Large intestine (tissue), 12 donors: ENCODE measurements at places on chromosomes 3 and 15. TPM values are rescaled to one million over a fixed set of nuclear protein-coding genes. Genes with fewer than 3 reads are reported as not detected.

GRCh38 chr15:59453474-59454215 is 15.7 kb downstream of the FAM81A start:
- peak; percentile 47 for DNase-seq
- no peaks in the 10 kb centered on the region for H3K27me3 ChIP-seq
- H3K36me3 ChIP-seq = no peaks in the 10 kb centered on the region
- peaks cover 27% of the 10 kb centered on the region for H3K4me1 ChIP-seq
- H3K4me3 ChIP-seq = no peak overlapping the region

DNA sequence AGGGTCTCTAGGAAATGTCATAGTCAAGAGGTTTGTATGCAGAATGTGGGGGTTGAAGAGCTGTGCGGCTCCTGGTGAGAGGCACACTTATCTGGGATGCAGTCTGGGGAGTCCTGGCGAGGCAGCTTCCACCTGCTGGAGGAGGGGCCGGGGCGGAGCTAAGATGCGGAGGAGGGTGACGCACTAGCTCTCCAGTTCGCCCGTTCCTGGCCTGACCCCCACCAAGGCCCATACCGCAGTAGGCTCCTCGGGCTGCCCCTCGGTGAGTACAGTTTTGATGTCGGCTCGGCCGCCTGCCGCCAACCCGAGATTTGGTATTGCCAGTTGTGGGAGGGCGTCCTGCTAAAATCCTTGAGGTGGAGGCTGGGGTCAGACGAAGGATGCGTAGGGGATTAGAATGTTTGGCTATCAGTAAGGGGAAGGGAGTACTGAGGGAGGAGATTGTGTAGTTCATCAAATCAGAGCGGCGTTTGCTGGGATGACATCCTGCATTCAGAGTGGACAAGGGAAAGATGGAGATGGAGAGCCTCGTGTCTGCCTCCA is at the start of gene SCG5:
Gene SCG5 (plus strand): TSS at position 194 of the 543 bp plus-strand sequence. CDS start 1,883 bp downstream, outside the sequence.
- H3K4me3 ChIP-seq = peak within 1 kb of the TSS; percentile 43
- H3K4me1 ChIP-seq = no peaks in the 10 kb centered on the region

DNA sequence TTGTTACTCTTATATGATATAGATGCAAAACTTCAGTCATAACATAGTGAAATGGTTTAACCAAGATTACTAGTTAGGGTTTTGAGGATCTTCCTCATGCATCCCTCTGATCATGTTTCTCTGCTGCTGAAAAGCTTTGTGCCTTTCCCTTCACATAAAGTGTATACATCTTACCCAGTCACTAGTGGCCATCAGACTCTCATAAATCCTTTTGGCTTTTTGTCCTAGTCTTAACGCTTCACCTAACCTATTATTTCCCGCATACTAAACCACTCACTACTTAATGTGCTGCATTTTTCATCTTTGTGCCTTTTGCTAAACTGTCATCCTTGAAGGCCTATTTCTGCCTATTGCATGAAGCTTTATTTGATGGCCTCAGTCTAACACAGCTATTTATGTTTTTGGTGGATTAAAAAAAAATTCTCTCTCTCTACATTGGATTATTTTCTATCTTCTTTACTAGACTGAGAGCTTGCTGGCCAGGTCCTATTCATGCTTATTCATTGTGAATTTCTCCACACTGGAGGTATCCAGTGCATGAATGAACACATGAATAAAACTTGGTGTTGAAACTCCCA is 717.6 kb upstream of the GOLIM4 start:
- H3K4me1 ChIP-seq = no peaks in the 10 kb centered on the region
- DNase-seq = no peak
- H3K27ac ChIP-seq = no peak overlapping the region
- H3K4me3 ChIP-seq = no peak overlapping the region

DNA sequence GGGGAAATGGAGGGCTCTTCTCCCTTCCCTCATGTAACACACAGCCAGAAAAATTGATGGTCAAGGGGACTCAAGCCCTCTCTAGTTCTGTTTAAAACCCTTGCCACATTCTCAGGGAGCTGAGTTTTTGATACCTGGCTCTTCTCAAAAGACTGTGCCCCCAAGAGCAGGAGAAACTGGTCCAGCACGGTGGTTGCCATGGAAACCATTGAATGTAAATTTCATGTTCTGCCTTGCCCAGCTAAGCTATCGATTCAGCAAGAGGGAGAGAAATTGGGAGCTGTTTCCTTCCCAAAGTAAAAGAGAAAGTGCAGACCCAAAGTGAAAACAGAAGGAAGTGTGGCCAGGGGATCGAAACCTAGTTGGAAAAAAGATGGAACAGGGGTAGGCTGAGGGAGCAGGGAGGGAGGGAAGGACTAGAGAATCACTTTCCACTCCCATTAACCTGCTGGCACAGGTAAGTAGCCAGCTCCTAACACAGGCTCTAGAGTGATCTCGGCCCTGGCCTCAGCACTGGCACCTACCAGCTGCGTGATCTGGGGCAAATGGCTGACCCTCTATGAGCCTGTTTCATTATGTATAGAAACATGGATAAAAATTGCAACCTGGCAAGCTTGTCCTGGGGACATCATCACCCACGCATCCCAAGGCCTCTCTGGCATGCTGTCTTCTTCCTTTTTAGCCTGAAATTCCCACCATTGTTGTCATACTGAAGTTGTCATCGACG is 140.9 kb downstream of the TPRA1 start:
- H3K36me3 ChIP-seq = no peaks in the 10 kb centered on the region
- H3K4me1 ChIP-seq = no peaks in the 10 kb centered on the region
- H3K27ac ChIP-seq = no peak overlapping the region
- DNase-seq = no peak
- peaks cover 29% of the 10 kb centered on the region for H3K27me3 ChIP-seq
- no peak overlapping the region for H3K4me3 ChIP-seq

GRCh38 chr3:194194051-194194756 is 58.3 kb downstream of the HES1 start:
- H3K4me1 ChIP-seq = no peaks in the 10 kb centered on the region
- H3K27me3 ChIP-seq = no peaks in the 10 kb centered on the region
- no peak for DNase-seq
- no peak overlapping the region for H3K4me3 ChIP-seq
- H3K27ac ChIP-seq = no peak overlapping the region

- H3K36me3 ChIP-seq = no peaks in the 10 kb centered on the region
- H3K4me3 ChIP-seq = no peak overlapping the region
- H3K27ac ChIP-seq = peak overlapping the region; percentile 9
- H3K27me3 ChIP-seq = no peaks in the 10 kb centered on the region
- peaks cover 26% of the 10 kb centered on the region for H3K4me1 ChIP-seq
Measured at GRCh38 chr3:12462159-12462947, 21.9 kb upstream of the TSEN2 start.

DNA sequence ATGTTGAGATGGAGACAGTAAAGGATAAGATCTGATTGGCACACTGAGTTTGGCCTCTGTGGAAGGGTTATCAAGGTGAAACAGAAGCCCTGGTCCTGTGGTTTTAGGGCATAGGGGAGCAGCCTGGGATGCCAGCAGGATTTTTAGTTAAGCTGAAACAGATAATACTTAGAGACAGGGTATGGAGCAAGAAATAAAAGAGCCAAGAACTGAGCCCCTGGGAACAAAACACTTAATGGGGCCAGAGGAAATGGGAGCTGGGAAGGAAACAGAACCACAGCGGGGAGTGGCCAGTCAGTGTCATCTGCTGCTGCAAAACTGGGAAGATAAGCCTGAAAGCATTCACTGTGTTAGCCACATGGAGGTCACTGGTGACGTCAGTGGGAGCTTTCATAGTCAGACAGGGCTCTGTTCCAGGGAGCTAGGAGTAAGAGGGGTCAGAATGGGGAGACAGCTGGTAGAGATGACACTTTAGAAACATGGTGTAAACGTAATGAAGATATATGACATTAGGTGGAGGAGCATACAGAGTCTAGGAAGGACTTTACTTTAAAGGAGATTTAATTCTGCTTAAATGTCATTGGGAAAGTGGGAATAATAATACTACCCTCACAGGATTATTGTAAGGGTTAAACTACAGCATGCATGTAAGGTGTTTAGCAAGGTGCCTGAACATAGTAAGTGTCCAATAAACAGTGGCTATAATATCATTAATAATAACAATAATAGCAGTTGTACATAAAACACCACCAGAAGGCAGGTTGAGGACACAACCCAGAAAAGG is 172.7 kb upstream of the CTNNB1 start:
- no peak overlapping the region for H3K27ac ChIP-seq
- no peaks in the 10 kb centered on the region for H3K27me3 ChIP-seq
- DNase-seq = peak; percentile 49
- H3K4me1 ChIP-seq = peaks cover 2% of the 10 kb centered on the region

DNA sequence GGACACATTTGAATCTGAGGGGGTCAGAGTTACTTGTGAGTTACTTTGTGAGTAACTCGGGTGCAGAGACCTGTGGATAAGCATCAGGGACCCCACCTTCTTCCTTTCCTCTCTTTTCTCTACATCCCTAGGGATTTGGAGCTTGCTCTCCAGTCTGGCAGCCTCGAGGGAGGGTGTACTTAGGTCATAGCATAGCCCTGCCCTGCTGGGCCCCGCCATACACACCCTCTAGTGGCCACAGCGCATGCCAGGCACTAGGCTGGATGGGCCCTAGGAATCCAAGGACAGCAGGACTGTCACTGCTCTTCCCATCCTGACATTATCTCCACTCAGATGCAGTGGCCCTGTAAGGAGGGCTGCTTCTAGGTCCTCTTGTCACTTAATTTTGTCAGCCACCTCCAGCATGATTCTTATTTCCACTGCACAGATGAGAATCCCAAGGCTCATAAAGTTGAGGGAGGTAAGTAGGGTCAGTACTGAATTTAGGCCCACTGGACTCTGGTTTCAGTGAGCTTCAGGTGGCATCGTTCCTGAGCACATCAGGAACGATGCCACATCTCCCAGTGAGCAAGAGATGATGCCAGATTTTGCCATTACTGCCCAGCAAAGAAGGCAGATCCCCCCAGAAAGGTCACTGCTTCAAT is 3.6 kb upstream of the SMAD6 start:
- peak; percentile 74 for DNase-seq
- H3K4me3 ChIP-seq = no peak overlapping the region
- no peak overlapping the region for H3K27ac ChIP-seq
- H3K4me1 ChIP-seq = peaks cover 9% of the 10 kb centered on the region
- no peaks in the 10 kb centered on the region for H3K27me3 ChIP-seq
- H3K36me3 ChIP-seq = no peaks in the 10 kb centered on the region

DNA sequence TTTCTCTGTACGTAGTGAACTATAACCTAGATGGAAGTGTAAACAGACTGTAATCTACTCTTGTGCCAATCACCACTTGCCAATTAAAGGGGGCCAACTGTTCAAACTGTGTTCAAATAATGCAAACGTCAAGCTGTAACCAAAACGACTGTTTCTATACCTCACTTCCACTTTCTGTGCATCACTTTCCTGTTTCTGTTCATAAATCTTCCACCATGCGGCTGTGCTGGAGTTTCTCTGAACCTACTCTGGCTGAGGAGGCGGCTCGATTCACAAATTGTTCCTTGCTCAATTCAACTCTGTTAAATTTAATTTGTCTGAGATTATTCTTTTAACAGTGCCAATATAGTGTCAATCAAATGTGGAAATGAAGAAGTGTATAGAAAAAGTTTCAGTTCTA is 206.7 kb upstream of the TBC1D5 start:
- no peak overlapping the region for H3K4me3 ChIP-seq
- H3K4me1 ChIP-seq = no peaks in the 10 kb centered on the region
- no peak overlapping the region for H3K27ac ChIP-seq
- DNase-seq = no peak
- H3K27me3 ChIP-seq = no peaks in the 10 kb centered on the region
- no peaks in the 10 kb centered on the region for H3K36me3 ChIP-seq

DNA sequence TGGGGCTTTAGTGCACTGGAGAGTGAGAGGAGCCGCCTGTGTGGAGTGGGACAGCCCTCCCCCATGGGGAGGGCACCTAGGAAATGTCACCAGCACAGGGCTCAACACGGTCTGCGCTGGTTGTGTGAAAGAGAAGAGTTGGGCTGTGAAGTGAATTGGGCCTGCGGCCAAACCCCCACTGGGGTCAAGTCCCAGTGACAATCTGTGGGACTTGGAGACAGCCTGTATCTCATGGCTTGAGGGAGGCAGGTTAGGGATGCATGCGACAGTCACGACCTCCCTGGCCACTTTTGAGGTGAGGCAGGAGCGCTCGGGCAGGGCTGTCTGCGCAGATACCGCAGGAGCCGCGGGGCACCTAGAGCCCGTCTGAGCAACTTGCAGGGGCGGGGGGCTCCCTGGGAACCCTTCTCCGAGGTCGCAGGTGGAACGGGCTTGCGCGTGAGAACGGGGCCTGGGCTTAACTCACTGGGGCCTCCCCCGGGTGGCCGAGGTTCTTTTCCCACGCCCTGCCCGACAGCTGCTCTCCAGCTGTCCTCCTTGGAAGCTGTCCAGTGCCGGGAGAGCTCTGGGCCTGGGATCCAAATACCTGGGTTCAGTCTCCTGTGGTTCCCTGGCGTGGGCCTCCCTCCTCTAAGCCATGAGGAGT is 77.4 kb downstream of the SNRK start:
- no peak overlapping the region for H3K4me3 ChIP-seq
- no peaks in the 10 kb centered on the region for H3K4me1 ChIP-seq

DNA sequence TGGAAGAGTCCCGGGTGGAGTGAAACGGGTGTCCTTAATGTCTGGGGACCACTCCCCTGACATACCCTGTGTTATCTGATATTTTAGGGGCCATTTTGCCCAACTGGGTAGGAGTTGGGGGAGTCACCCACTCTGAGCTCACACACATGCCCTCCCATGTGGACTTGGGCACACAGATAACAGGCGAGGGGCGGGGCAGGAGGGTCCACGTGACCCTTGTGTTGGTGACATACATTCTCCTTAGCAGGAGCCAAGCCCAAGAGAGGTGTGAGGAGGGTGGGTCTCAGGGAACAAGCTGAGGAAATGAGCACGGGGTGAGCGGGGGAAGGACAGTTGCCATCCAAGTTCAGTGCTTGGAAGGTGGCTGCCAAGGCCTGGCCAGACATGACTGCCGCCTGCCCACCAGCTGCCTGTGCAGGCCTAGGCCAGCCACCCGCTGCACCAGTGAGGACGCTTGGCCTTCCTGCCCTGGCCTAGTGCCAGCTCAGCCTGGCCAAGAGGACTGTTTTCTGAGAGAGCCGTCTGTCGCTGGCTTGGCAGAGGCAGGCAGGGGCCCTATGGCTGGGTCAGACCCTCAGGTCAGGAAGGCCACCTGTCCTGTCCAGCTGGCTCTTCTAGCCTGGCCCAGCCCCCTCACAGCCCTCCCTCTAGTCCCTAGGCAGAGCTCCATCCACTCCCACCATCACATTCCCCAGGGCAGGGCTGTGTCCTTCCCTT is 31.3 kb upstream of the TMEM115 start:
- no peaks in the 10 kb centered on the region for H3K27me3 ChIP-seq
- H3K27ac ChIP-seq = peak overlapping the region; percentile 38
- no peak overlapping the region for H3K4me3 ChIP-seq
- no peaks in the 10 kb centered on the region for H3K36me3 ChIP-seq

NEK10 gene
- 0.87 TPM for polyA plus RNA-seq

ECT2 gene
- polyA plus RNA-seq = 16.2 TPM

CHMP2B gene
- polyA plus RNA-seq = 65.6 TPM

BCL2A1 gene
- 4.9 TPM for polyA plus RNA-seq

CLSTN2 gene
- 1.8 TPM for polyA plus RNA-seq

TP53BP1 gene
- 35.6 TPM for polyA plus RNA-seq

SKOR1 gene
- polyA plus RNA-seq = 0.28 TPM

GOLGA8J gene
- 0.19 TPM for polyA plus RNA-seq

AHSG gene
- polyA plus RNA-seq = 1.8 TPM

GATM gene
- 149 TPM for polyA plus RNA-seq

ISLR2 gene
- polyA plus RNA-seq = 4.9 TPM
